ENCODE measurements at places on chromosomes 6 and 20.

DNA sequence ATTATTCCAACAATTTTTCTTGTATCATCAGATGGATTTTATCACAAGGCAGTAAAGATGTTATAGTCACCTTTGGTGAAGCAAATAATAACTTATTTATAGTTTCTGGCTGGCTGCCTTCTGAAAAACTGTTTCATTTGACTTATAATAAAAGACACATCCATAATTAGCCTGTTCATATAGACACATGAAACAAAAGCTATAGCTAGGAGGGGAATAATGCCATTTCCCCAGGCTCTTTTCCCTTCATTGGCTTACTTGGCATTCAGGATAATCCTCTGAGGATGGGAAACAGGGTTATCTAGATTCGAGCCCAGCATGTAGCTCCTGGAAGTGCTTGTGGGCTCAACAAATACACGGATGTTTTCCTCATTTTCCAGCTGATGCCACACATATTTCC, 17.5 kb downstream of the MMP24 start:
- H3K27me3 ChIP-seq: no peaks in the 10 kb centered on the region
- no peak overlapping the region for H3K27ac ChIP-seq
- H3K4me3 ChIP-seq: no peak overlapping the region
- no peaks in the 10 kb centered on the region for H3K36me3 ChIP-seq

DNA sequence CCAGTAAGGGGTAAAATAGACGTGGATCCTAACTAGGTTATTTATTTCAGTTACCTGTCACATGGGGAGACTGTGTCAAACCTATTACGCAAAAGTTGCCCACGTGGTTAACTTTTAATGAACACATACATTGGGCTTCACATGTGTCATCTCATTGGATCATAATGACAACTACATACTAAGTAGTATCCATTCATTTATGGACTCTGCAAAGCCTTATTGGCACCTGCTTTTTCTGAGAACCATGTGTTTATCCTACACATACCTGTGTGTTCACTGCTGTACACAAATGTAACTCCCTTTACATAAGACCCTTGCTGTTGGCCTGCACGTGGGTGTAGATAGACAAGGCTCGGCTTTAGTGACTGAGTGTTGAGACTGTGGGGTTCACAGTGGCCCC, 5.1 kb downstream of the BPIFA1 start:
- H3K27me3 ChIP-seq: peaks cover 20% of the 10 kb centered on the region
- H3K27ac ChIP-seq: no peak overlapping the region
- DNase-seq: no peak
- H3K36me3 ChIP-seq: no peaks in the 10 kb centered on the region
- H3K4me1 ChIP-seq: no peaks in the 10 kb centered on the region
- no peak overlapping the region for H3K4me3 ChIP-seq

GRCh38 chr20:2889209-2889608, 15.9 kb downstream of the PTPRA start:
- H3K36me3 ChIP-seq: no peaks in the 10 kb centered on the region
- H3K27me3 ChIP-seq: no peaks in the 10 kb centered on the region
- H3K27ac ChIP-seq: no peak overlapping the region
- H3K4me1 ChIP-seq: peaks cover 60% of the 10 kb centered on the region

- no peaks in the 10 kb centered on the region for H3K36me3 ChIP-seq
- H3K4me3 ChIP-seq: no peak overlapping the region
- no peak for DNase-seq
- peaks cover 13% of the 10 kb centered on the region for H3K27me3 ChIP-seq
- H3K27ac ChIP-seq: no peak overlapping the region
Measured at GRCh38 chr20:11248011-11248409, 574.2 kb upstream of the JAG1 start.

GRCh38 chr6:10400330-10400729, 14.5 kb downstream of the TFAP2A start:
- peaks cover 10% of the 10 kb centered on the region for H3K4me1 ChIP-seq
- peaks cover 27% of the 10 kb centered on the region for H3K36me3 ChIP-seq
- peaks cover 74% of the 10 kb centered on the region for H3K27me3 ChIP-seq
- no peak overlapping the region for H3K4me3 ChIP-seq
- no peak overlapping the region for H3K27ac ChIP-seq

GRCh38 chr6:131255434-131255833, 120.2 kb downstream of the AKAP7 start:
- H3K4me3 ChIP-seq: no peak overlapping the region
- H3K27me3 ChIP-seq: no peaks in the 10 kb centered on the region
- no peaks in the 10 kb centered on the region for H3K36me3 ChIP-seq
- no peak for DNase-seq
- H3K4me1 ChIP-seq: peaks cover 26% of the 10 kb centered on the region

DNA sequence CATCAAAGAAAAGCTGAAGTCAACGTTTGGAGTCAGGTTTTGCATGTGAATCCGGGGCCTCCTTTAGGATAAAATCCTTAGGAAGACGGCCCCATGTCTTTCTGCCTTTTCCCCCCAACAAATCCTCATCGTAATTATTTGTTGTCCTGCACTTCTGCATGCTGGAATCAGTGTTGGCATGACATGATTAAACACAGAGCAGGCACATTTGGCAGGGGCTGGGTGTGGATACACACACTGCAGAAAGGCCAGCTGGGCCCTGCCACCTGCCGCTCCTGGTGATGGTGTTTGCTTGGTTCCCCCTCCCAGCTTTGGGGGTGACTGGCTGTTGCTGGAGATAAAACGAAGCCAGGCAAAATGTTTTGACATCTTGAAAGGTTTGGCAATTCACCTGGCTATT, 46.3 kb upstream of the FOXA2 start:
- DNase-seq: no peak
- H3K4me1 ChIP-seq: no peaks in the 10 kb centered on the region
- H3K36me3 ChIP-seq: no peaks in the 10 kb centered on the region
- H3K4me3 ChIP-seq: no peak overlapping the region
- peaks cover 16% of the 10 kb centered on the region for H3K27me3 ChIP-seq

DNA sequence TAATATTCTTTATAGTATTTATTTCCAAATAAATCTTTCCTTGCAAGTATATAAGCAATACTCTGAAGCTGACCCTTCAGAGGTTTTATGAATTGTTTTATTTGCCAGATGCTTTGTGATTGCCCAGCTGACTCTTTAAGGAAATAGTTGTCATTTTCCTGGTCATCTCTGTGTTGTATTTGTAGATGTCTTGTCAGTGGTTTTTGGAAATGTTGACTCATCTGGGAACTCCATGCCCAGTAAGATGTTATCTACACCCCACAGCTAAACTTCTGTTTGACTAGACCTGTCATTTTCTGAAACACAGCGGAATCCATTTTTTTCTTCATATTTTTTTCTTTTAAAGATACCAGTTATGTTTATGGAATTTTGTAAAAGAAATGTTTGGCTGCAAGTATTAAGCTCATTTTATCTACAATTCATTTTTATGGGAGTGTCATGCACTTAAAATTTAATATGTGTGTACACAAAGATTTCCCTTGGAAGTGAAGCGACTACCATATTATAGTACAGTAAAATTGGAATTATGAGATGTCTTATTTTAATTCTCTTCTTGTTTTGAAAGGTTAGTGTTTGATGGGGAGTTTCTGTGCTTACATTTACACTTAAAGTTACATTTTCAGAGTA, 491.0 kb downstream of the NKAIN2 start:
- H3K4me1 ChIP-seq: no peaks in the 10 kb centered on the region
- no peak overlapping the region for H3K27ac ChIP-seq
- DNase-seq: no peak
- H3K27me3 ChIP-seq: no peaks in the 10 kb centered on the region
- H3K36me3 ChIP-seq: no peaks in the 10 kb centered on the region

DNA sequence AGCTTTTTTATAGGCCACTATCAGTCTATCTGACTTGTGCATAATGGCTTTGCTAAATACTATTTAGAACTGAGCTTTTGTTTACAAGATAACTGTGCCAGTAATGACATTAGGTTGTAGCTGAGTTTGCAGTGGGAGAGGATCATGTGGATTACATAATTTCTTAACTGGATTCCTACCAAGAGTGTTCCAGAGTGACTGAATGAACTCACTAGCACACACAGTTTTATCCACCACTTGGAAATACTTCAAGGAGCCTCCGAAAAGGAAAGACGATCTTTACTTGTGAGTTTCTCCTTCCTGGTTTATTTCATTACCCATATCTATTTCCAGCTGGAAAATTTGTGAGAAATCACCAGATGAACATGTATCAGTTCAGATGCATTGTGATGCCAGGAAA, 10.9 kb upstream of the SYNE1 start:
- peaks cover 19% of the 10 kb centered on the region for H3K27me3 ChIP-seq
- H3K27ac ChIP-seq: no peak overlapping the region
- no peak for DNase-seq
- no peak overlapping the region for H3K4me3 ChIP-seq
- no peaks in the 10 kb centered on the region for H3K4me1 ChIP-seq

- H3K36me3 ChIP-seq: peaks cover 24% of the 10 kb centered on the region
- no peaks in the 10 kb centered on the region for H3K4me1 ChIP-seq
- DNase-seq: no peak
Measured at GRCh38 chr6:27406085-27406484, 17.5 kb downstream of the ZNF391 start.

GRCh38 chr6:166420351-166420750, 37.6 kb upstream of the MPC1 start:
- H3K4me3 ChIP-seq: no peak overlapping the region
- no peaks in the 10 kb centered on the region for H3K27me3 ChIP-seq

DNA sequence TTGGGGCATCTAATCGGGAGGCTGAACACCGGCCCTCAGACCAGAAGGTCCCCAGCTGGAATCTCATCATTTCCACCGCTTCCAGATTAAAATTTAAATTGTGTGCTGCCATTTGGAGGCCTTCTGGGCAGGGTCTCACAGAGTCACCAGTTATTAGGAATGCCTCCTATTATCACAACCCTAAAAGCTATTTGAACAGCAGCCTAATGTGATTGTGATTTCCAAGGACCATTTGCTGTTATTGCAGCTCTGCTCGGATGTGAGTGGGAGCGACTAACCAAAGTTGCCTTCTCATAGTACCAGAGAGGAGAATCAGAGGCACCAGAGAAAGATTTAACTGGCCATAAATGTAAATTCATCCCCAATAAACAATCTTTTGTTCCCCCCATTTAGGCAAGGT, 277.3 kb downstream of the RNF144B start:
- H3K36me3 ChIP-seq: no peaks in the 10 kb centered on the region
- no peak for DNase-seq
- H3K27me3 ChIP-seq: peaks cover 7% of the 10 kb centered on the region
- H3K27ac ChIP-seq: no peak overlapping the region
- no peak overlapping the region for H3K4me3 ChIP-seq

DNA sequence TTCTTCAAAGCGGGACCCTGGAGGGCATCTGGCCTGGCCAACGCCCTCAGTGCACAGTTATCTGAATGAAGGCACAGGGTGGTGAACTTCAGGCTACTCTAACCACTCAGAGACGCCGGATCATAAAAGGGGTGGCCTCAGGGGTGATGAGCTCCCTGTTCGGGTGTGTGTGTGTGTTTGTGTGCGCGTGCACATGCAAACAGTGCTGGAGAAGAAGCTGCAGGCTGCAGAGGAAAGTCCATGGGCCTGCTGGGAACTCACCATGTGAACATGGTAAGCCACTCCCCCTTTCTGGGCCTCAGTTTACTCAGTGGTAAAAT, 42.0 kb downstream of the KIAA1755 start:
- no peaks in the 10 kb centered on the region for H3K36me3 ChIP-seq
- peaks cover 15% of the 10 kb centered on the region for H3K27me3 ChIP-seq
- no peak overlapping the region for H3K27ac ChIP-seq
